ENCODE measurements at places on chromosomes 3 and 15.

DNA sequence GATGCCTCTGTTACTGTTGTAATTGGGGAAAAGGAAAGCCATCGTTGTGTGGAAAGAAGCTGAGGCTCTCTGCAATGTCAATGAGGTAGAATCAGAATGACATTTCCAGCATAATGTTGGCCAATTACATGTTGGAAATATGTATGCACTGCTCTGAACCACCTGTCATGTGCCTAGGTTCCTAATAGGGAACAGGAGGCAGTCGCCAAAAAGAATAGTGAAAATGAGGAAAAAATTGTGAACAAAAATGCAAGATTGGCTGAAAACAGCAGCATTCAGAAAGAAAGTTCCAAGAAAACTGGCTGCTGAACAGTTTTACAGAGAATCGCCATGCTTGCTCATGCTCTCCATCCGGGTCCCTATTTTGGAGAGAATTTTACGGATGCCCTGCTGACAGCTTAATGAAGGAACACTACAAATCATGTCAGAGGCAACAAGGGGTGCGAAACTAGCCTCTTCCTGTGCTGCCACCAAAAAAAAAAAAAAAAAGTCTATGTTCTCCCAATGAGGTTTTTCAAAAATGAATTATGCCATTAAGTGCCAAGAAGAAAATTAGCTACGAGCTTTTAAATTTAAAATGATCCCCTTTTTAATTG lies 305.9 kb upstream of the ARRDC4 start:
- peaks cover 8% of the 10 kb centered on the region for H3K4me1 ChIP-seq
- DNase-seq, result no peak
- H3K27me3 ChIP-seq, result no peaks in the 10 kb centered on the region
- H3K4me3 ChIP-seq, result no peak overlapping the region
- H3K36me3 ChIP-seq, result no peaks in the 10 kb centered on the region
- H3K27ac ChIP-seq, result no peak overlapping the region

GRCh38 chr3:168333410-168333935 lies 237.7 kb upstream of the GOLIM4 start:
- H3K4me3 ChIP-seq, result no peak overlapping the region
- no peaks in the 10 kb centered on the region for H3K27me3 ChIP-seq
- H3K4me1 ChIP-seq, result no peaks in the 10 kb centered on the region
- H3K27ac ChIP-seq, result no peak overlapping the region

DNA sequence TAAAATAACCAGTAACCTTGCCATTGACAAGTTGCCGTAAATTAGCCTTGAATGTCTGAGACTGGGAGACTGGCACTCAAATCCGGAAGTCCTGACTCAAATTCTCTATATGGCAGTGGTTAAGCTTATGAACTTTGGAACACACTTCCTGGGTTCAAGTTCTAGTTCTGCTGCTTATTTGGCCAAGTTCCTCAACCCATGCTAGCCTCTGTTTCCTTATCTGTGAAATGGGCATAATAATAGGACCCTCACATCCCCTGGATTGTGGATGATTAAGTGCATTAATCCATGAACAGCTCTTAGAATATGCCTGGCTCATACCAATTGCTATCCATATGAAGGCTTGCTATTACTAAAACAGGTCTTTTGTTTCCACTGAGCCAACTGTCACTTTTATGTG lies 311.5 kb downstream of the EDEM1 start:
- no peak overlapping the region for H3K4me3 ChIP-seq
- no peaks in the 10 kb centered on the region for H3K4me1 ChIP-seq
- no peaks in the 10 kb centered on the region for H3K27me3 ChIP-seq
- no peak for DNase-seq
- H3K36me3 ChIP-seq, result no peaks in the 10 kb centered on the region
- no peak overlapping the region for H3K27ac ChIP-seq

- peaks cover 19% of the 10 kb centered on the region for H3K36me3 ChIP-seq
- H3K4me1 ChIP-seq, result no peaks in the 10 kb centered on the region
- DNase-seq, result peak; percentile 42
- no peak overlapping the region for H3K4me3 ChIP-seq
Measured at GRCh38 chr3:127679534-127680145, 6.9 kb downstream of the ABTB1 start.

- no peak overlapping the region for H3K27ac ChIP-seq
- no peak for DNase-seq
- no peaks in the 10 kb centered on the region for H3K4me1 ChIP-seq
- no peak overlapping the region for H3K4me3 ChIP-seq
Measured at GRCh38 chr3:148759430-148759829, 61.7 kb downstream of the AGTR1 start.

DNA sequence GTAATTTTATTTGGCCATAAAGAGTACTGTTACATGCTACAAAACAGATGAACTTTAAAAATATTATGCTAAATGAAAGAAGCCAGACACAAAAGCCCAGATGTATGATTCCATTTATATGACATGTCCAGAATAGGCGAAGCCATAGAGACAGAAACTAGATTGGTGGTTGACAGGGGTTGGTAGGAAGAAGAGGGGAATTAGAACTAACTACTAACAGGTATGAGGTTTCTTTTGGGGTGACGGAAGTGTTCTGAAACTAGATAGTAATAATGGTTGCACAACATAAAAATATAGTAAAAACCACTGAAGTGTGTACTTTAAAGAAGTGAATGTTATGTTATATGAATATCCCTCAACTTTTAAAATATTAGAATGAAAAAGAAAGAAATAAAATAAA lies 66.1 kb downstream of the GBE1 start:
- H3K4me1 ChIP-seq, result no peaks in the 10 kb centered on the region
- no peaks in the 10 kb centered on the region for H3K27me3 ChIP-seq
- no peak overlapping the region for H3K27ac ChIP-seq
- no peak for DNase-seq
- no peaks in the 10 kb centered on the region for H3K36me3 ChIP-seq
- H3K4me3 ChIP-seq, result no peak overlapping the region

DNA sequence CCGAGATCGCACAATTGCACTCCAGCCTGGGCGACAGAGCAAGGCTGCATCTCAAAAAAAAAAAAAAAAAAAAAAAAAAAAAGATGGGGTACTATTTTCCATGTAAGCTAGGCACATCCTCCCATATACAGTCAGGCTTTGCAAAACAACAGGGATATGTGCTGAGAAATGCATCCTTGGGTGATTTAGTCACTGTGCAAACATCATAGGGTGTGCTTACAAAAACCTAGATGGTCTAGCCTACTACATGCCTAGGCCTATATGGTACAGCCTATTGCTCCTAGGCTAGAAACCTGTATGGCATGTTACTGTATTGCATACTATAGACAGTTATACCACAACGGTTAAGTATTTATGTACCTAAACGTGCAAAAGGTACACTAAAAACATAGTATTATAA lies 75.0 kb downstream of the TTBK2 start:
- no peaks in the 10 kb centered on the region for H3K36me3 ChIP-seq
- no peaks in the 10 kb centered on the region for H3K27me3 ChIP-seq
- no peaks in the 10 kb centered on the region for H3K4me1 ChIP-seq
- no peak for DNase-seq
- no peak overlapping the region for H3K27ac ChIP-seq

GRCh38 chr3:149080011-149080698 lies 6.2 kb downstream of the HLTF start:
- no peaks in the 10 kb centered on the region for H3K36me3 ChIP-seq
- H3K4me3 ChIP-seq, result no peak overlapping the region
- H3K27me3 ChIP-seq, result no peaks in the 10 kb centered on the region

DNA sequence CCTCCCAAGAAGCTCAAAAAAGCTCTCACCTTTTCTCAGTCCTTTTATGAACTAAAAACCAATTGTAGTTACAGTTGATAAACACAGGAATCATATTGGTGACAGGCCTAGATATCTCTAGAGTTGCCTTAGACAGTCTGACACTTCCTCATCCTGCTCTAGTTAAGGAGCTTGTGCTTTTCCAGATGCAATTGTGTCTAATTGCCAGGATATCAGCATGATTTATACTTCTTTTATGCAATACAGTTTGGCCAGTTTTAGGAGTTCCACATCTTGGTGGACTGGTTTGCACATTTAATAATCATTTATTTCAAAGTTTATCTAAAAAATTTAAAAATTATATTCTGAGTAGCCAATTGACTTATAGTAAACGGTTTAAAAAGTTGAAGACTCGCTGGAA lies 95.7 kb downstream of the DUT start:
- H3K27me3 ChIP-seq, result no peaks in the 10 kb centered on the region
- no peaks in the 10 kb centered on the region for H3K4me1 ChIP-seq
- no peak overlapping the region for H3K27ac ChIP-seq
- no peak overlapping the region for H3K4me3 ChIP-seq
- no peak for DNase-seq
- peaks cover 3% of the 10 kb centered on the region for H3K36me3 ChIP-seq

DNA sequence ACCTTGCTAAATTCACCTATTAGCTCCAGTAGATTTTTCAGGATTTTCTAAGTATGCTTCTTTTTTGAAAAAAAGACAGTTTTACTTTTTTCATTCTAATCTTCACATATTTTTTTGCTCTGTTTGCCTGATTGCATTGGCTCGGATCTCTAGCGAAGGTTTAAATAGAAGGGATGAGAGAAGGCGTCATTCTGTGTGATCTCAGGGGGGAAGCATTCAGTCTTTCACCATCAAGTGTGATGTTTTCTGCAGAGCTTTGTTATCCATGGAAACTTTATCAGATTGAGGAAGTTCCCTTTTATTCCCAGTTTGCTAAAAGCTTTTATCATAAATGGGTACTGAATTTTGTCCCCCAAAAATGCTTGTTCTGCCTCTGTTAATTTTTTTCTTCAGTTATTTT lies 120.3 kb downstream of the LRRK1 start:
- no peaks in the 10 kb centered on the region for H3K36me3 ChIP-seq
- no peak for DNase-seq
- H3K27me3 ChIP-seq, result no peaks in the 10 kb centered on the region
- H3K27ac ChIP-seq, result no peak overlapping the region
